ENCODE measurements at places on chromosomes 16 and 17. TPM values are rescaled to one million over a fixed set of nuclear protein-coding genes. Genes with fewer than 3 reads are reported as not detected.

GRCh38 chr16:19513377-19514053 is 8.4 kb downstream of the GDE1 start:
- no peak for DNase-seq

SEPTIN1 gene
- 1.7 TPM for total RNA-seq

RHBDL3 gene
- 3.2 TPM for total RNA-seq

DNA sequence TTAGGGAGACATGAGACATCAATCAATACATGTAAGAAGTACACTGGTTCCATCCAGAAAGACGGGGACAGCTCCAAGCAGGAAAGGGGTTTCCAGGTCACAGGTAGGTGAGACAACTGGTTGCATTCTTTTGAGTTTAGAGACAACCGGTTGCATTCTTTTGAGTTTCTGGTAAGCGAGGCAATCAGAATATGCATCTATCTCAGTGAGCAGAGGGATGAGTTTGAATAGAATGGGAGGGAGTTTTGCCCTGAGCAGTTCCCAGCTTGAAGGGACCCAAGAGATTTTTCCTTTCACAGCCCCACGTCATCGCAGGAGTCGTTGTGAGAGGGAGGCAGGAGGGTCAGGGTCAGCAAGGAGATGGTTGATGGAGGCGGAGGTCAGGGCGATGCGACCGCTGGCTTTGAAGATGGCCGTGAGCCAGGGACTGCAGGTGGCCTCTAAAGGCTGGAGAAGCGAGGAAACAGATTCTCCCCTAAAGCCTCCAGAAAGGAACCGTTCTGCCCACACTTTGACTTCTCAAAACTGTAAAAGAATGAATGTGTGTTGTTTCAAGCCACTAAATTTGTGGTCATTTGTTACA is 36.5 kb downstream of the IRF8 start:
- no peak for DNase-seq

DNA sequence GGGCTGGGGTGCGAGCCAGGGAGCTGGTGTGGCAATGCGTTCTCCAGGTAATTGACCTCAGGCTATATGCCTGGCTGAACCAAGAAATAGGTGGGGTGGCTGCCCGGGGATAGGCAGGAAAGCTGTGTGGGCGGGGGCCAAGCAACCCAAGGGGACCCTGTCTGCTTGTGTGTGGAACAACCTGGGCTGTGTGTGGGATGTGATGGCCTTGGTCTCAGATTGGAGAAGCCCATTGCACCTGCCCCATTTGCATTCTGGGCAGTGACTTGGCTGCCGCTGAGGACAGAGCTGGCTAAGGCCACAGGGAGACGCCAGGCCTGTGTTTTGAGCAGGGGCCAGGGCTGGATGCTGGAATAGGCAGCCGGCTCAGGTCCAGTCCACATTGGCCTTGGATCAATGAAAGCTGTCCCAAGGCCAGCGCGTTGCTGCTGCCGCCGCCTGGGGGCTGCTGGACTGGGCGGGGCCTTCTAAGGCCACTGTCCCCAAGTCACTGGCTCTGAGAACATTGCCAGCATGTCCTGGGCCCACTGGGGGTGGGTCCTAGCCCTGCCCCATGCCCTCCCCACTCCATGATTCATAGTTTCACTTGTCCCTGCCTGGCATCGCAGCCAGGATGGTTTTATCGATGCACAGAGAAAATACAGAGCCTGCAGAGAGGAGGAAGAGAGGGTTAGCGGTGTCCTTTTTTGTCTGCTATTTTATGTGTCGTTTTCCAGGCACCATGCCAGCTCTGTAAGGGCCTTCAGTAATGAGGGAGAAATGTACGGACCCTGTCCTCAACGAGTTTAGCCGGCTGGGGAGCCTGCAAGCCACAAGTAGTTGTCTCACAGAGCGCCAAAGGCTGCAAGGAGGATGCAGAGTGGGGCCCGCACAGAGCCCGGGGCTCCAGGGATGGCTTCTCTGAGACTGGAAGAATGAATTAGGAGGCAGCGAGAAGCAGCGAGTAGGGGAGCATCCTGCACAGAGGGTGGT is 43.9 kb downstream of the NKD1 start:
- DNase-seq: no peak

ABCC12 gene
- total RNA-seq: not detected

DNA sequence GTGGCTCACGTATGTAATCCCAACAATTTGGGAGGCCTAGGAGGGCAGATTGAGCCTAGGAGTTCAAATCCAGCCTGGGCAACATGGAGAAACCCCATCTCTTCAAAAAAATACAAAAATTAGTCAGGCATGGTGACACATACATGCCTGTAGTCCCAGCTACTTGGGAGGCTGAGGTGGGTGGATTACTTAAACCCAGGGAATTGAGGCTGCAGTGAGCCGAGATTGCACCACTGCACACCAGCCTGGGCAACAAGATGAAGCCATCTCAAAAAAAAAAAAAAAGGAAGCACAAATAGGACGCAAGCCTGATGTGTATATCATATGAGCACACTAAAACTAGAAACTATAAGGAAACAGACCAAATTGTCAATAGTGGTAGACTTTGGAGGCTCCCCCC is 17.1 kb upstream of the FLCN start:
- DNase-seq: no peak

DNA sequence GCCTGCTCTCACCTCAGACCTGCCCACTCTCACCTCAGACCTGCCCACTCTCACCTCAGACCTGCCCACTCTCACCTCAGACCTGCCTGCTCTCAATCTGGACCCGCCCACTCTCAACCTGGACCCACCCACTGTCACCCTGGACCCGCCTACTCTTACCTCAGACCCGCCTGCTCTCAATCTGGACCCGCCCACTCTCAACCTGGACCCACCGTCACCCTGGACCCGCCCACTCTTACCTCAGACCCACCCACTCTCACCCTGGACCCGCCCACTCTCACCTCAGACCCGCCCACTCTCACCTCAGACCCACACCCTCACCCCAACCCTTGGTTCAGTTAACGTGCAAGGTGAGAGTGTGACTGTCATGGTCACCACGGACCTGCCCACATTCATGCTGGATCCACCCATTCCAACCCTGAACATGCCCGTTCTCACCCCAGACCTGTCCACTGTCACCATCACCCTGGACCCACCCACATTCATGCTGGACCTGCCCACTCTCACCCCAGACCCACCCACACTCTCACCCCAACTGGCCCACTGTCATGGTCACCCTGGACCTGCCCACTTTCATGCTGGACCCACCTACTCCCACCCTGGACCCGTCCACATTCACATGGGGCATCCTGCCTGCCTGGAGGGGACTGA is 31.2 kb upstream of the ENPP7 start:
- DNase-seq: no peak

DNA sequence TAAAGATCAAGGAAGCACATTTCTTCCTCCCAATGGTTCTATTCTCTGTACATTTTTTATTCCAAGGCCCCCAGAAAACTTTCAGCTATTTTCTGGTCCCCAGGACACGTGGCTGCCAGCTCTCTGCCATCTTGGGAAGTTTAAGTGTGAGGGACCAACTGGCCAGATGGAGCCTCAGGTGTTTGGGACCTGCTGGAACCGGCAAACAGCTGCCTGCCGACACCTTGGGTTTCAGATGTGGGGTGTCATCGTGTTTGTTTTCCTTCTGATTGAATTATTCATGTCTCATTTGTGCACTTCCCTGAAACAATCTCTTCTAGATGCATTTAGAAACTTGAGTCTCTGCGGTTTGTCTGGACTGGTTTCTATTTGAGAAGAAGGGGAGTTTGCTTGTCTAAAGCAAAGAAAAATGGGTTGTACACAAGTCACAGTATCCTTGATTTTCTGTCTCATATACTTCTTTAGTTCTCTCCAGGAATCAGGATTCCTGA is 386.5 kb downstream of the SLC39A11 start:
- DNase-seq: no peak

DNA sequence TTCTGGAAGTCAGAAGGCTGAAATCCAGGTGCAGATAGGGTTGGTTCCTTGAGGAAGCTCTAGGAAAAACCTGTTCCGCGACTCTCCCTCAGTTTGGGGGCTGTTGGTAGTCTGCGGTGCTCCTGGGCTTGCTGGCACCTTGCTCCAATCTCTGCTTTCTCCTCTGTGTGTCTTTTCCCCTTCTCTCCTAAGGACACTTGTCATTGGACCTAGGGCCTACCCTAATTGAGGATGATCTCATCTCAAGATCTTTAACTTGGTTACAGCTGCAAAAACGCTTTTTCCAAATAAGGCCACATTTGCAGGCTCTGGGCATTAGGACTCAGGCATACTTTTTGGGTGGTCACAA is 12.9 kb upstream of the CACNG4 start:
- DNase-seq: no peak

NTN3 gene
- total RNA-seq: 3.2 TPM

DNA sequence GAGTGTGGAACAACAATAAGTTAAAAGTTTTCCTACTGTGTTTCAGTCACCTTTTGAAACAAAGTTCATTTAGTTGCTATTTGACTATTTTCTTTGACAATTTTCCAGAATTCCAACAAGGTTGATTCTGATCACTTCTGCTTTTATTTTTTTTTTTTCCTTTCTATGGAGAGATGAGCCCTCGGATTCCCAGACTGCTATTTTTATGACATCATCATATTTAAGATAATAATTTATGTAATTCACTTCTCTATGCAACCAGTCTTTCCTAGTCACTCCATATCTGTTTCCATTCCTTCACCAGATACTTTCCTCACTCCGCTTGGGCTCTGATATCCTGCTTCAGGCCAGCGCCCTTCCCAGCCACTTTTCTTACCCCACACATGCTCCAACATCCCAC is 8.1 kb downstream of the OR4D2 start:
- no peak for DNase-seq

GRCh38 chr17:16068323-16068722 is 68.7 kb downstream of the TTC19 start:
- no peak for DNase-seq

DNA sequence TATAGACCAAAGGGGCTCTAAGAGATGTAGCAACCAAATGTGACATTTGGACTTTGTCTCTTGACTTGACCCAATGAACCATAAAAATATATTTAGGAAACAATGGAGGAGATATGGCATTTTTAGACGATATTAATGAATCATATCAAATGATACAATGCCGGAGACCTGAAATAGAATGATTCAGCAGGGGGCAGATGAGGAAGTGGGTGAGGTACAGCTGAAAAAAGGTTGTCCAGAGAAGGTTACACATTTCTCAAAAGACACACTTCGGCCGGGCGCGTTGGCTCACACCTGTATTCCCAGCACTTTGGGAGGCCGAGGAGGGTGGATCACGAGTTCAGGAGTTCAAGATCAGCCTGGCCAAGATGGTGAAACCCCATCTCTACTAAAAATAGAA is 16.5 kb upstream of the SNN start:
- no peak for DNase-seq

DNA sequence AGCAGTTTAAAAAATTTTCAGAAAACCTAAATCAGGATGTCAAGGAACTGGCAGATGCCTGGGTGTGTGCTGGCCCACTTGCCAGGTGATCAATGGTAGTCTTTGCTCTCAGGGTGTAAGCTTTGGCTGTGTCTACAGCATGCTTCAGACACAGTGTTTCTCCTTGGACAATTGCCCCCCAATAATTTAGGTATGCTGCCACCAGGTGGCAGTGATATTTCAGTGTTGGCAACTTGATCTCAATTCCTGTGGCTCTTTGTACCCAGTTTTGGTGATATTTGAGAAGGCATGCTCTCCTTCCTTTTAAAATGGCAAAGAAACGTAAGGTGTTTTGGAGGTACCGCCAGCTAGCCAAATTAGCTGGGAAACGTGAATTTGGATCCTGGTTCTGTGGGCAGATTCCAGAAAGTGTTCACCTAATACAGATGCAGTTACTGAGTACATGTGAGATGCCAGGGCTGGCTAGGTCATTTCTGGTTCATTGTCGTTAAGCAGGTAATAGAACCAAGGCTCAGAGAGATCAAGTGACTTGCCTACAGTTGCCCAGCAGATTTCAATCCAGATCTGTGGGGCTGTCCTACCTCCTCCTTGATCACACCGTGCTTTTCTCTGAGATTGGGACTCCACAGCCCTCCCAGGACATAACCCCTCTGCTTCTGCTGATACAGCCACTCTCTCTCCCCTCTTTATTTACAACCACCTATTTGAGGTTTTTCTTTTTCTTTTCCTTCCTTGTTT is 155.6 kb upstream of the PLCG2 start:
- no peak for DNase-seq

- DNase-seq: no peak
These were observed 59.3 kb downstream of the KLHDC4 start for GRCh38 chr16:87706278-87707000.

KCNJ18 gene
- total RNA-seq: not detected

IL21R gene
- total RNA-seq: 0.10 TPM

GRCh38 chr16:89409161-89409711 is 81.1 kb downstream of the ANKRD11 start:
- DNase-seq: no peak

DNA sequence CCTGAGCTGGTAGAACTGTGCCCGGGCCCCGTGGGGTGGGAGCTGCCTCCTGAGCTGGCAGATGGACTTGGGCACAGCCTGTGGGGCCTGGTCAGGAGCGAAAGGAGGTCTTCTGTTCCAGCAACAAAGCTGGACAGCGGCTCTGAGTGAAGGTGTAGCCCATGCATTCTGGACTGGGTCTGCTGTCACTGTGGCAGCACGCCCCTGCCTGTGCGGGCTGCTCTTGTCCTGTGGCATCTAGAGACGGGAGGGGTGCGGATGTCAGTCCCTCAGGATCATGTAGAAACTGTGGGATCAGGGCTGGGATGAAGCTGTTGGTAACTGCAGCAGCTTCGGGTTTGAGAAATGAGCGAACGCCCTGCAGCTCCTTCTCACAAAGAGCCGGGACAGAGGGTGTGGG is 19.4 kb downstream of the BAIAP2 start:
- no peak for DNase-seq
